ENCODE measurements at places on chromosomes 7 and 10. TPM values are rescaled to one million over a fixed set of nuclear protein-coding genes. Genes with fewer than 3 reads are reported as not detected.

DNA sequence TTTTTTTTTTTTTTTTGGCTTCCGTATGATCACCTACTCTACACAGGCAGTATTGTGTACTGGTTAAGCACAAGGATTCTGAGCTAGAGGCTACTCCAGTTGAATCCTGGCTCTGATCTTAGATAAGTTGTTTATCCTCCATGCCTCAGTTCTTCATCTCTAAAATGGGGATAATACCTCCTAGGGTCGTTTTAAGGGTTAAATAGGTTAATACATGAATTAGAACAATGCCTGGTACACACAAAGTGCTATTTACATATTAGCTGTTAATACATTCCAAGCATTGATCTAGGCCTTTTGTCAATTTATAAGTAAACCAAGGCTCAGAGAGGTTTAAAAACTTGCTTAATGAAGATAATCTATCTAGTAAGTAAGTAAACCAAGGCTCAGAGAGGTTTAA lies 59.0 kb downstream of the ST7 start:
- DNase-seq: no peak

Gene ADCYAP1R1
- total RNA-seq: not detected

DNA sequence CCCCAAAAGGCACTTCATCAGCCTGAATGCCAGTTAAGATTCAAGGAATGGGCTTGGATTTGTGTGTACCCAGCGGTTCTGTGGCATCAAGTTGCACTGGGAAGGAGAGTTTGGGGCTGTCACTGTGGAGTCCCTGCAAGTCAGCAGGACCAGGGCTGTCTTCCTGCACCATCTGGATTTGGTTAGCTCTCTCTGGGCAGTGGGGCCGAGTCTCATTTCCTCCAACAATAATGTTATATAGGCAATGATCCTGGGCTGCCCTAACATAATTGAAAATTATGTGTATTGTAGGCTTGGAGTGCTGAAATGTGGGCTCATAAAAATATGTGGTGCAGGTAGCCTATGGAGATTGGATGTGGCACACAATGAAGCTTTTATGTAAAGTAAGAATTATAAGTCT lies 87.2 kb downstream of the TCF7L2 start:
- DNase-seq: no peak

- no peak for DNase-seq
Observed at GRCh38 chr10:71634531-71635164, 84.9 kb downstream of the C10orf105 start.

Gene RARRES2
- total RNA-seq: not detected
